ENCODE measurements at places on chromosomes 2 and 18.

DNA sequence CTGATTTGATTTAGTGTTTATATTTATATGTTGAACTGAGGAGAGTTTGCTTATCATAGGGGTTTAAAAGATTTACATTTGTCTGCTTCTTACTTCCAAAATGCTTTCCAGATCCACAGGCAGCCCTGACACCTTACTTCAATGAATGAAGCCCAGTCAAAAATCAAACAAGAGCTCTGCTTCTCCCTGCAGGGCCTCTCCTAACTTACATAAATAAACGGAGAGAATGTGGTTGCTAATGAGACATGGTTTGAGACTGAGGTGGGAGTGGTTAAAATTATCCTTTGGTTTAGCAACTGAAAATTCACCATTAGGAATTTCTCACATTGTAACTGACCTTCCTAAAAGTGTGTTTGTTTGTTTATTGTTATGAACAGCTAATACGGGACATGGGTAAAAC, 612.3 kb upstream of the FANCL start:
- no peak for DNase-seq

GRCh38 chr2:64380853-64381527, 73.0 kb upstream of the LGALSL start:
- no peak for DNase-seq

GRCh38 chr2:170177950-170178781, at the start of gene MYO3B:
Gene MYO3B, plus strand, starts transcription at chr2:170178147. Its CDS starts 141 bp downstream, at chr2:170178288.
- DNase-seq = no peak

GRCh38 chr2:226155093-226155875, 644.3 kb downstream of the IRS1 start:
- no peak for DNase-seq

- DNase-seq = no peak
These were observed 206.2 kb downstream of the VAPA start for GRCh38 chr18:10119991-10120390.

Measured in thyroid gland (tissue), 4 donors.